ENCODE measurements at places on chromosomes 1 and 21.

- DNase-seq: no peak
Observed at GRCh38 chr1:99659755-99660210, 13.9 kb downstream of the PALMD start.

DNA sequence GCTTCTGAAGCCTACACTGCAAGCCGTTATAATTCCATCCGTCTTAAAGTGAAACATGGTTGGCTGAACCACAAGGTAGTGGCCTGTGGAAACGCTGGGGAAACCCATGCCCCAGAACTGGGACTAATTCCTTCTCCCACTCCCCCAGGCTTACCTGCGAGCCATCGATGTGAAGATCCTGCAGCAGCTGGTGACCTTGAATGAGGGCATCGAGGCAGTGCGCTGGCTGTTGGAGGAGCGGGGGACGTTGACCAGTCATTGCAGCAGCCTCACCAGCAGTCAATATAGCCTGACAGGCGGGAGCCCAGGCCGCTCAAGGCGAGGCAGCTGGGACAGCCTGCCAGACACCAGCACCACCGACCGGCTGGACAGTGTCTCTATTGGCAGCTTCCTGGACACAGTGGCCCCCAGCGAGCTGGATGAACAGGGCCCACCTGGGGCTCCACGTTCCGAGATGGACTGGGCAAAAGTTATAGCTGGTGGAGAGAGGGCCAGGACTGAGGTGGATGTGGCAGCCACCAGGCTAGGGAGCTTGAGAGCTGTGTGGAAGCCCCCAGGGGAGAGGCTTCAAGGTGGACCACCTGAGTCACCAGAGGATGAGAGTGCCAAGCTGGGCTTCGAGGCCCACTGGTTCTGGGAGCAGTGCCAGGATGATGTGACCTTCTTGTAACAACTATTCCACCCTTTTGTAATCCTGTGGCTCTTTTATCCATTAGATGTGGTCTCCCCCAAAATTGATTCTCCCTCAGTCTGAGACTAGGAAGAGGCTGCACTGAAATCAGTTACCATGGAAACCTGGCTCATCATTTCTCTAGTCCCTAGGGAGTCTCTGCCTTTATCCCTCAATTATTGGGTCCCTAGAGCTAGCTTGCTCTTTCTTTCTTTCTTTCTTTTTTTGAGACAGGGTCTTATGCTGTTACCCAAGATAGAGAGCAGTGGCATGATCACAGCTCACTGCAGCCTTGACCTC, 16.7 kb downstream of the LURAP1 start:
- no peak for DNase-seq

DNA sequence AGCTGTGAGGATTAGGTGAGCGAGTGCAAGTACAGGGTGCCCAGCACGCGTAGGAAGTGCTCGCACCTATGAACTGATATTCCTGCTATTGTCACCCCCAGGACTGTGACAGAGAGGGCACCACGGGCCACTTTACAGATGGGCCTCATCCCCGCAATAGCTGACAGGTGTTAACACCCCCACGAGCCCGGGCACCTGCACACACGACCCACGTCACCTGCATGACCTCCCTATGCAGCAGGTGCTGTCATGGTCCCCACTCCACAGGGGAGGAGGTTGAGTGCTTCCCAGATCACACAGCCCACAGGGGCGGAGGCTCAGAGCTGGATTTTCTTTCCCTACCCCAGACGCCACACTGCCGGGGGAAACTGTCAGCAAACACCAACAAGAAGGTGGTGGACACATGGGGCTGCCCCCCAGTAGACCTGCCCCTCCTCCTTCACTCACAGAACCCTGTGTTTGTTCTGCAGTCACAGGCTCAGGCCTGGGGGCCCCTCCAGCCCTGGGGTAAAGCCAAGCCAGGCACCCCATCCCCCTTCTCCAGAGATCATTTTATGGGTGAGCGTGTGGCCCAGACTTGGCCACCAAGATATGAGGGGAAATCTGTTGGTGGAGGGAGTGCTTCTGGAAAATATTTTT, 465.5 kb downstream of the MATN1 start:
- DNase-seq: no peak

DNA sequence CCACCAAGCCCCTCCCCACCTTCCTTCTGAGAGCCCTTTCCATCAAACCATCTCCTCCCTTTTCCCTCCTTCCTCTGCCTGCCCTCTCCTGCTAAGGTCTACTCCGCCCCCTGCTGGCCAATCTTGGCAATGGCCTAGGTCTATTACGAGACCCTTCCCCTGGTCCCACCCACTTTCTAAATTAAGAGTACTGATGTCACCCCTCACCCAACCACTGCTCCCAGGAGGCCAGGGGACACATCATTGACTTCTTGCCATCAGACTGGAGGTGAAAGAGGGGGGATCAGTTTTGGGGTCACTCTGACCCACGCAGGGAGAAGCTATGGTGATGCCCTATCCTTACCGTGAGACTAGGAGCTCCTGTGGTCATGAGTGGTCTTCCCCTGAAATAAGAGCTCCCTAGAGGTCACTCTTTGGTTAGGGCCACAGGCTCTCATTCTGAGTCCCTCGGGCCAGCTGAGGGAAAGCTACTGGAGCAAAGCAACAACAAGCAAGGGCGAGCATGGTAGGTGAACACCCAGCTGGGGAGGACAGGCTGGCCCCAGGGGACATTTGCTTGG, 34.6 kb upstream of the S100A7 start:
- peak; percentile 59 for DNase-seq

GRCh38 chr1:233140974-233141373, 154.6 kb downstream of the PCNX2 start:
- no peak for DNase-seq

DNA sequence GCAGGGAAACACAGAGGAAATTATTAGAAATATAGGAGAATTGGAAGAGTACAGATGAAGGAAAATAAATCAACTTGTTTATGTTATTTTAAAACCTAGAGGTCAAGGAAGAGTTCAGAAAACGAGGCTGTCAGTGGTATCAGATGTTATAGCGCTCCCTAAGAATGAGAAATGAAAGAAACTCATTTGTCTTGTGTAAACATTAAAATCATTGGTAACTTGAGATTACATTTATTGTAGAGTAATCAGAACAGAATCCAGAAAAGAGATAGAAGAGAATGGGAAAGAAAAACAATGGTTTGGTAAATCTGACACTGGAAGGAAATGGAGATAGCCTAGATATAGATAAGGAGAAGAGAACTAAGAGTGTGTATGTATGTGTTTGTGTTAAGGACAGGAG, 106.4 kb downstream of the ATF6 start:
- no peak for DNase-seq

DNA sequence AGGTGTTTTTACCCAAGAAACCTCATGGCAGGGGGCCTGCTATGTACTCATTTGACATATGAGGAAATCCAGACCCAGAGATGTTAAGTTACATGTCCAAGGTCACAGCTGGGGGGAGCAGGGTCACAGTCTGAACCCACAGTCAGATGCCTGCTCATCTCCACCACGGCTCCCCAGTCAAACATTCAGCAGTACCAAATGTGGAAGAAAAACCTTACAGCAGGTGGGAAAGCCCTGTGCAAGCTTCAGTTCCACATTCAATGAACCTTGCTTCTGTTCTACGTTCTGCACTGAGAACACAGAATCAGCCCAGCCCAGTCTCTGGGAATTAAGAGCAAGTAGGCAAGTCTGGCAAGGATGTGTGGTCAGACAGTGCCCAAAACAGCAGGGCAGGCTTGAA, 35.2 kb downstream of the LRP8 start:
- no peak for DNase-seq

GRCh38 chr21:38965241-38965640, 159.5 kb downstream of the ETS2 start:
- DNase-seq: no peak

DNA sequence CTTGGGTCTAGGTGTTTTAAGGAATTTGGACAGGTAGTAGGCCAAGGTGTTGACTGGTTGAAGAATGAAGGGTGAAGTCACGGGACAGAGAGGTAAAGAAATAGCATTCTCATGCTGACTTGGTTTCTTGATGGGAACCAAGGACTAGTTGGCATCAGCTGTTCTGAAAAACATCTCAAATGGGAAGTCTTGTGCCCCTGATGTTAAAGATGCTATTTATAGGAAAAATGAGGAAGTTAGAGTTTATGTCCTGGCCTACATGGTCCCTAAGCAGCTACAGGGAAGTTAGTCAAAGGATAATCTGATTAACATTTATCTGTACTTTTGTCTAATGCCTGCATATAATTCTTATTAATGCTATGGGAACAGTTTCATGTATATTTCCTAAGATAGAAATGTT, 262.4 kb downstream of the HHIPL2 start:
- DNase-seq: no peak

- DNase-seq: no peak
Observed at GRCh38 chr1:71828431-71829012, 453.8 kb downstream of the NEGR1 start.

DNA sequence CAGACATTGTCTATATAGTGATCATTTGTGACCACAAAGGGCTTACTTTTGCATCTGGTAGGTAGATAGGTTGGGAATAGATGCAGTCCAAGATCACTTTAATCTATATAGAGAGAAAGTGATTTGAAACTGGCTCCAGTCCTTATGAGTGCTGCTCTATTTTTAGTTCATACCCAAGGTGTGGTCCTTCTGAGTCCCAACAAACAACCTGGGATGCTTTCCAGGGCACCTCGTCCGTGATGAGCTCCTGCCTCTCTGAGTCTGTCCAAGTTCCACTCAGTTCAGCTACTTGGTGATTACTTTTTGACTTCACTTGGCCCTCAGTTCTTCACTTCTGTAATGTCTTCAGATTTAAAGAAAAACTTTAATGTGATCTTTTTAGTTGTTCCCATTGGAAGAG, 20.2 kb downstream of the DIP2A start:
- DNase-seq: no peak

DNA sequence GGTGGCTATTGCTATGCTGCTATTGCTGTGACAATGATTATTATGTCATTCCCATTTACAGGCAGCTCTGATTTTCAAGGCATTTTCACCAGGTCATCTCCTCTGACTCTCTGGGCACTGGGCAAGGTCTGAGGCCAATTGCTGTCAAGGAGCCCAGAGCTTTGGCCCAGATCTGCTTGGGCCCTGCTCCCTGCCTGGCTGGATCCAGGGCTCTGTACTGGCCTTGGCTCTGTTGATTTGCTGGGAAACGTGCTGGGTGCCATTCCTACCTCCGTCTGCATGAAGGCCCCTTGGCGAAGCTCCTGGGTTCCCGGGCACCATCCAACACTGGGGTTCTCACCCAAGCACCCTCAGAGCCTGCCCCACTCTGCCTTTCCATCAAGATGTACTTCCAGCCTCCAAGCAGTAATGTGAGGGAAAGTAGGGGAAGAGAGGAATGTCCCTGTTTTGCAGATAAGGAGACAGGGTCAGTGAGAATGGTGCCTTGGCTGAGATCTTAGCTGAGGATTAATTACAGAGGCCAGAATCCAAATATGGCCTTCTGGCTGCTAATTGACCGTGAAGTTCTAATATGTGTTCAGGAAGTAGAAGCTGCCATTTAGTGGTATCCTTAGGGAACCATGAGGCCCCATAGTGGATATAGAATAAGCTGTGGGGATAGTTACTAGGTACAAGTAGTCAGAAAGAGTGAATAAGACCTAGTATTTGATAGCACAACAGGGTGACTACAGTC, 63.9 kb downstream of the HTR6 start:
- no peak for DNase-seq

DNA sequence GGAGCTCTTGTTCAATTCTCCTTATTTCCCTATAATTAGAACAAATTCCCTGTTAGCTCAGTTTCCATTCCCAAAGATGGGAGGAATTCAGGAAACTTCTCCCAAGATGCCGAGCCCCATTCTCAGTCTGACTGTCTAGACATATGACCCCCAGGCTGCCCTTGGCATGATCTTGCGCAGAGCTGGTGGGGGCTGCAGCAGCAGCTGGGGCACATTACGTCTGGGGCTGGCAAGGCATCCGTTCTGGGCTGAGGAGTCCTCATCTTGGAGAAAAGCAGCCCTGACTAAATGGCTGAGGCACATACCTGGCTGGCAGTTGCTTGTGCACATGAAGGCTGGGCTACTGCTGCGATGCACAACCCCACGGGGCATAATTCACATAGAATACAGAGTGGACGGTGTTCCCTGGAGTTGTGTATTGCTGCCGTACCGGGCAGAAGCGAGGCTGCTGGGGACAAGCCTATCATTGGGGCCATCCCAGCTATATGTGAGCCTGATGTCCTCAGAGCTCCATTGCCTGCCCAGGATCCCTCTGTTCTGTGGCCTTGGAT, 36.4 kb upstream of the TRABD2B start:
- no peak for DNase-seq

DNA sequence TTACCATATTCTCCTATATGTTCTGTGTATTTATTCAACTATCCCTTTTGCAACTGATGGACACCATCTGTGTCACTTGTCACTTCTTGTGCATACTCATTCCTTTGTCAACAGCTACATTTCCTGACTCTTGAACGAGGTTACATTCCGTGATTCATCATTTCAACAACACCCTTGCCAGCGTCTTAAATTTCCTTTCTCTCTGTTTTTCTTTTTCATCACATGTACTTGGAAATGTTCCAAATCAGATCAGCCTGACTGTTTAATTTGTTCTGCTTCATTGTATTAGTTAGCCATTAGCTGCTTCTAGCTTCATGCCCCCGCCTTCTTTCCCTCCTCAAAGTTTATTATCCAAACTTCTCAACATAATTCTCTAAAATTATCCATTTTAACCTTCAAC, 173.0 kb downstream of the ADGRL4 start:
- no peak for DNase-seq

DNA sequence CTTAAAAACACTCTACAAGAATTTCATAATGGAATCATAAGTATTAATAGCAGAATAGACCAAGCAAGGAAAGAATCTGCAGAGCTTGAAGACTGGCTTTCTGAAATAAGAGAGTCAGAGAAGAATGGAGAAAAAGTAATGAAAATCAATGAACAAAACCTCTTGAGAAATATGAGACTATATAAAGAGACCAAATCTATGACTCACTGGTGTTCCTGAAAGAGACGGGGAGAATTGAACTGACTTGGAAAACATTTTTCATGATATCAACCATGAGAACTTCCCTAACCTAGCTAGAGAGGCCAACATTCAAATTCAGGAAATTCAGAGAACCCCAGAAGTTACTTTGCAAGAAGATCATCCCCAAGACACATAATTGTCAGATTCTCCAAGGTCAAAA, 85.6 kb downstream of the GDAP2 start:
- DNase-seq: no peak

GRCh38 chr21:43904331-43904781, 39.3 kb downstream of the AGPAT3 start:
- DNase-seq: no peak

DNA sequence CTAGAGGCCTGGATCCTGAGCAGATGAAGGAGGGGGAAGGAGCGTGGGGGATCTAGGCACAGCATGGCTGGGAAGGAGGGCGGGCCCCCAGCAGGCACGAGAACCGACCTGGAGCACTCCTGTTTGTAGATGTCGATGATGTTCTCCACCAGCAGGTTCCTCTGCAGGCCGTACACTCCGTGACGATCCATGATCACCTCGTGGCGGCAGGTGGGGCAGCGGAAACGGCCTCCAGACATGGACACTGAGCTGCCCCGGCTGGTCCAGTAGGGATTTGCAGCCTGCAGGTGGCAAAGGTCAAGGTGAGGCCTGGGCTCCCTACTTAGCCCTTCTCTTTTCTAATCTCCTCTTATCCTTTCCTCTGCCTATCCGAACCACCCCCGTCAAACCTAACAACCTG, 1.3 kb downstream of the TRIM63 start:
- no peak for DNase-seq

Data from hematopoietic multipotent progenitor cell treated with erythropoietin and hydrocortisone succinate and interleukin-3 and kit ligand, for 17 days (in vitro differentiated cells).